Midbrain (tissue), 1 donor: ENCODE measurements at places on chromosomes 11 and 22.

- no peak for DNase-seq
Measured at GRCh38 chr11:99568808-99569207, 548.1 kb downstream of the CNTN5 start.

DNA sequence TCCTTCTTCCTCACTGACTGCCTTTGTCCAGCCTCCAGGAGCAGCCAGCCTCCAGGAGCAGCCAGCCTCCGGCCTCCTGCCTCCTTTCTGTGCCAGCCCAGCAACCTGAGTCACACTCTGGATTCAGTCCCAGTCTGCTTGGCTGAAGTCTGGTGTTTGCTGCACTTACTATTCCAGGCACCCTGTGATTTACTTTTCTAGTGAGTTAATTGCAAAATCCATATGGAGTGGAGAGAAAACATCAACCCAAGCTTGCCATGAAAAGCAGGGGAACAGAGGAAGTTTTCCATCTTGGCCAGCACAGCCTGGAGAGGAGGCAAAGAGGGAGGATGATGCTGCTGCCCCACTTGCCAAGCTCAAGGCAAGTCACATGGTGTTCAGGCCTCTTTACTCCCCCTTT is 400.5 kb downstream of the TENM4 start:
- DNase-seq = no peak

DNA sequence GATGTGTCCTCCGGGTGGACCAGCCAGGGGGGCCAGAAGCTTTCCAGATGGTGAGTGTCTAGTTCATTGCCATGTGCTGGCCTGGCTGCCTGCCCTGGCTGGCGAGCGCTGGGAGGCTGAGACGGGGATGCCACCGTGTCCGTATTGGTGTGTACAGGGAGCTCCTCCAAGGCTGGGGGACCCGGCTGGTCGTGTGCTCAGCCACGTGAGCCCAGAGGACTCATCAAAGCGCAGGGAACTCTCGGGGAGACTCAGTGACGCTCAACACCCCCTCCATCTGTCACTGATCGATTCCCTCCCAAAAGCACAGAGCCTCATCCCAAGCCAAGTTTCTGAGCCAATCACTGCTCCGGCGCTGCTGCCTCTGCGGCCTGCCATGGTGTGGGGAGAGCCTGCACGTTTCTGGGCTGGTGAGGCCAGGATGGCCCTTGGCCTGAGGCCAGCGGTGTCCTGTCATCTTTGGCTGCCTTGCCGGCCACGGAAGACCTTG is 423.7 kb downstream of the SHANK2 start:
- DNase-seq = no peak

- DNase-seq = no peak
Measured at GRCh38 chr11:75481223-75481921, 44.4 kb downstream of the GDPD5 start.

DNA sequence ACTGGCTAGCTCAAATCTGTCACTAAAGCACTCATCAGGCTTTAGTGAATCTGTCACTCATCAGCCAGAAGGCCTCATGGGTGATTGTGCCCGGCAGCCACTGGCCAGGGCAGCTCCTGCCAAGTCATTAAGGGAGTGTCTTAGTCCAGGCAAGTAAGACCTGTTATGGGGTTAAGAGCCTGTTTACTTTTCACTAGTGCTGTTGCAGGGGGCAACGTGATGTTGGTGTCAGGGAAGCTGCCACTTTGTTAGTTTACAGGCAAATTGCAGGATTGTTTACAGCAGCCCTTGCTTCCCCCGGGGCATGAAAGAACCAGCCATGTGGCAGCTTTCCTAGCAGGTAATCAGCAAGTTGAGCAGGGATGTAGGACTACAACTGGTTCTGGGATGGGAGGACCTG is 155.6 kb upstream of the NCAM1 start:
- DNase-seq = no peak

DNA sequence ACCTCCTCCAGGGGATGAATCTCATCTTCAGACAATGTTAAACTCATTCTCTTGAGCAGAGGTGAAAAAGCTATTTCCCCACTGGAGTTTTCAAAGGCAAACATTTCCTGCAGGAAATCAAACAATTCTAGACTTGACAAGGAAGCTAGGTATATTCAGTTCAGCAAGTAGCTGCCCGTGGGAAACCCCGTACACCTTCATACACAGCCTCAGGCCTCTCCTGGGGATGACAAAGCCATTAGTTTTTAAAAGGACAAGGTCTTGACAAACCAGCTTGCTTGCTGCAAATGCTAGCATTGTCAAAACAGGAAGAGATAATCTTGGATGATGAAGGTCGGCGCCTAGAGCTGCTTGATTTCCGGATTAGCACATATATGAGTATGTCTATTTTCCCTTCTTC is 1630.8 kb upstream of the TENM4 start:
- no peak for DNase-seq

GRCh38 chr22:46547179-46547882 is 9.9 kb upstream of the CELSR1 start:
- DNase-seq = no peak

DNA sequence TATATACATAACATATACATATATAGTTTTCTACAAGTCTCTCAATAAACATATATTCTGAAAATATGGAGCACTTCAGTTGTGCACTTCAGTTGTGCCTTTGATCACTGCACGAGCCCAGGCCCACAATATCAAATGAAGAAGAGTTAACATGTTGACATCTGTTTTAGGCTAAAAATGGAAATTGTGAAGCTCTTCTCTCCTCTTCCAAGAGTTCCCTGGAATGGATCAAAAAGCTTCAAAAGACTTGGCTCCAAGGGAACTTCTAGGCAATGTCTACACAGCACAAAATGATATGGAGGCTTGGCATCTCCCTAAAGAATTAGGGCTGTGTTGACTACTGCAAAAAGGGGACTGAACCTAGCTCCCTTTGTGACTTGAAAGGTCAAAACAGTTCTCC is 36.9 kb downstream of the MAML2 start:
- DNase-seq = no peak

GRCh38 chr11:82536706-82537105 is 197.0 kb downstream of the FAM181B start:
- DNase-seq = no peak

- no peak for DNase-seq
Measured at GRCh38 chr22:45632791-45633515, 38.7 kb upstream of the ATXN10 start.

- no peak for DNase-seq
Measured at GRCh38 chr11:115162919-115163318, 341.3 kb downstream of the CADM1 start.

DNA sequence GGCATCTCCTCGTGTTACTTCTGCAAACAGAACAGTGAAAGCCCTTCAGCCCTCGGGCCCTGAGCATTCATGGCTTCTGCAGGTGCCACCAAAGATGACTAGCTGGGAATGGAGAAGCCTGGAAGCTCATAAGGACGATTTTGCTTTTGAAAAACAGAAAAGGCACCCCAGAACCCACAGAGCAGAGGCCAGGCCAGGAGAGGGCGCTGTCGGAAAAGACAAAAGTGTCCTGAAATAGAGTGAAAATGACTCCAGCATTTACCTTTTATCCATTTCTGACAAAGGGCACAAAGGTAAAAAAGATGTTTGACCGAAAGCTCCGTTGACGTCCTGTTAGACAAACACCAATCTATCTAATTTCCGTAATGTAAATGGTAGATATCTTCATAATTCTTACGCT is 37.6 kb downstream of the ZNF195 start:
- peak; percentile 7 for DNase-seq

DNA sequence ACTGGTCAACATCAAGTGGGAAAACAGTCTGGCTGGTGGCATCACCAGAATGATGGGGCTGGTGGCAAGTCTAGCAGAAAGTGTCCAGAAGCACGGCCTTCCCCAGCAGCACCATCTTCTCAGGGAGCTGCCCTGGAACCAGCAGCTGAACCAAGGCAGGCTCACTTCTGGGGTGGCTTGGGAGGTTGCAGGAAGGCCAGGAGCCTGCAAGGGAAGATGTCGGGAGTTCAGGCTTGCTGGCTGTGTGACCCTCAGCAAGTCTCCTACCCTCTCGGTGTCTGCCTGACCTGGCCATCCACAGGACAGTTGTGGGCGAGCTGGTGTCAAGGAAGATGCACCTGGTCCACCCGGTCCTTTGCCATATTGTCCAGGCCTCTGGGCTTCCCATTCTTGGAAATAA is 2.3 kb upstream of the PNPLA5 start:
- DNase-seq = no peak
